ENCODE measurements at places on chromosomes 12 and 14.

DNA sequence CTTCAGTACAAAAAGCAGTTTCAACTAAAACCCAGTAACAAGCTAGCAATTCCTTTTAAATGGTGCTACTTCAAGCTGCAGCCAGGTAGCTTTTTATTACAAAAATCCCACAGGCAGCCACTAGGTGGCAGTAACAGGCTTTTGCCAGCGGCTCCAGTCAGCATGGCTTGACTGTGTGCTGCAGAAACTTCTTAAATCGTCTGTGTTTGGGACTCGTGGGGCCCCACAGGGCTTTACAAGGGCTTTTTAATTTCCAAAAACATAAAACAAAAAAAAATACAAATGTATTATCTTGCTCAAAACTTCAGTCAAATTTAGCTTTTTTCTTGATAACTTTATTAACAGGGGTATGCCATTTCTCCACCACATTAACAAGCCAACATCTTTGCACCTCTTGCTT, 3.6 kb upstream of the CLEC4E start:
- DNase-seq, result peak; percentile 50

DNA sequence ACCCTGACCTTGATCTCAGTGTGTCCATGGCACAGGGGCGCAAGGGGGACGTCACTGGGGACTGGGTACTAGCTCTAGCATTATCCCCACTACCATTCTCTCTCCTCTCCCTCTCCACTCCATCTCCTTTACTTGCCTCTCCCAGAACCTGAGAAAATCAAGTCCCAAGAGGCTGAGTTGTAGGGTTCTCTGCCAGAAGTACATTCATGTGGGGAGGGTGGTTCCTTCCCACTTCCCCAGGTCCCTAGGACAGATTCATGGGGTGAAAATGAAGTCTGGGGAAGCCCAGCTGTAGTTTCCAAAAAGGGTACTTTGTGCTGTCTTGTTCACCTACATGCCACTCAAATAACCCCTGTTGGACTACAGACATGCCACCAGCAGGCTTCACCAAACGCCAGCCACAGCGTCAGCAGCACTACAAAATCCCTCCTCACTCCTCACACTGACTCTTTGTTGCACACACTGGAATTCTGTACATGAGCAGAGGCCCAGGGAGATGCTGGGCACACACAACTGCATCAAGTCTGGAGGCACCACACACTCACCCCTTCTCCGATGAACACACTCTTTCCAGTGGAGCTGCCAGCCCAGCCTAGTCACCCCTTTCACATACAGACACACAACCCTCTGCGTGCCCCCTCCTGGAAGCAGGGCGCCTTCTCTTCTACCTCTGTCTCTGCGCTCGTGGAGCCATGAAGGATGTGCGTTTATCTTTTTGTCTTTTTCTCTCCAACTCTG, 6.9 kb downstream of the RARG start:
- DNase-seq, result no peak

DNA sequence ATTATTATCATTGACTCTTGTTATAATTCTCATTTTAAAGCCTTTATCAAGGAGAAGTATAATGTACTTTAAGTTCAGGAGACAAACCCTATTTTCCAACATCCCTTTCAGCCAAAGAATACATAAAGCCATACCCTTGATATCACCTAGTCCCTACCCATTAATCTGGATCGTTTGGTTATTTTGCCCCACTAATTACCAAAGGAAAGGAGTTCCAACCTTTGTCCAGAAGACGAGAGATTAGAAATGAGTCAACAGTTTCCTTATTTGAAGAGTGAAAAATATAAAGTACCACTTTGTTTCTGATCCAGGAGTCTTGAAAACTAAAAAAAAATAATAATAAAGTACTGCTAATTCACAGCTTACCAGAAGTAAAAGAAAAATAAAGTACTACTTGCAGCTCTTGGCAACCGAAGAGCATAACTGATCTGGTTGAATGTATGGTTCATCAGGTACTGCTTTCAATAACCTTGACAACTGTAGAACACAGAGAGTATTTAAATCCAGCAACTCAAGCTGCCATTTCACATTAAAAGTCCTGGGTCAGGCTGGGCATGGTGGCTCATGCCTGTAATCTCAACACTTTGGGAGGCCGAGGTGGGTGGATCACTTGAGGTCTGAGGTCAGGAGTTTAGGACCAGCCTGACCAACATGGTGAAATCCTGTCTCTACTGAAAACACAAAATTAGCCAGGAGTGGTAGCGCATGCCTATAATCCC, 33.7 kb downstream of the LIMA1 start:
- DNase-seq, result no peak

DNA sequence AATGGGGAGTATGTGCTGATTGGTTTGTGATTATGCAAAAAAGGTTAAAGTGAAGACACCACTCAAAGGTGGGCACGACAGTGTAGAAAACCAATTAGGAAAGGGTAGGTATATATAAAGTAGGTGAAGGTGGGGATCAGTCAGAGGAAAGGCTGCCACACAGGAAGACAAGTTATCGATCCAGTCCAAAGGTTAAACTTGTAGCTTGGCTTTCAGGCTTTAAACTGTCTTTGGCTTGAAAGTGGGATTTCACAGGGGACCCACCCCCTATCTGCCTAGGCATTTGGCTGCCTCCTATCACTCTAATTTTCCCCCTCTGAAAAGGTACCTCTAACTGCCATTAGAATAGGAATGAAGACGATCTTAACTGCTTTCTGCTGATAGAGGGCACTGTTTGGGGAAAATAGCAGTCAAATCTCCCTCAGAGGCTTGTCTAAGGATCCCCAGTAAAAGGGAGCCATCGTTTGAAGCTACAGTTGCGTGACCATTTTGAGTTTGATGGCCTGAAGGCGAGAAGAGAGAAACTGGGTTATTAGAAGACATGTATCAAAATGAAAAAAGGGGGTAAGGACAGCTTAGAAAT, 250.2 kb downstream of the GPHN start:
- DNase-seq, result no peak

- DNase-seq, result no peak
Measured at GRCh38 chr12:71626098-71626497, 37.5 kb downstream of the ZFC3H1 start.

GRCh38 chr12:111405859-111406473, at the start of gene SH2B3:
Gene SH2B3, plus strand, starts transcription at chr12:111405923. Its CDS starts 12,223 bp downstream, at chr12:111418146.
- DNase-seq, result no peak

DNA sequence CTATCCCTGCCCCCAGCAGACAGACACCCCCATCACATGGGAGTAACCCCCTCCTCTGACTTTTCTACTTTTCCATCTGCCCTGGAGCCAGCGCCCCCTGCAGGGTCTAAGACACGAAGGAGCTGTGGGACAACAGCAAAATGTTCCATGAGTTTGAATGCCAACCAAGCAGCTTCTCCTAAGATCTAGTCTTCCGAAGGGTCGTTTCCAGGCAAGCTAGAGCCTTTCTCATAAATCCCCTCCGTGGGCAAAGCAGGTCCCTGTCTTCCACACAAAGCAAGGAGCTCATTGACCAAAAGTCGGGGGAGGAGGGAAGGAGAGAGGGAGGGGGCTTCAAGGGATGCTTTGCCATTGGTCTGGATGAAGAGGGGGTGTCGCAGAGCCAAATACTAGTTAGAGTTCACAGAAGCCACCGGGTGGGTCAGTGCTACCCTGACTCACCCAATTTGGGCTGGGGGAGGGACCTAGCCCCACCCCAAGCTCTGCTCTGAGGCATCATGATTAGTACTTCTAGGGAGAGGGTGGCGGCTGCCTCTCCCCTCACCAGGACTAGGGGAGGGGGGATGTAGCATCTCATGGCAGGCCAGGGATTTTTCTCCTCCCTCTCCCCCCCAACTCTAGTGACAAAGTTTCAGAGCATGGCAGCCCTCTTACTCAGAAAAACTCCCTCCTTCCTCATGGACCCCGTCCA, 1.6 kb downstream of the MSI1 start:
- DNase-seq, result peak; percentile 6

GRCh38 chr12:65894088-65894487, 69.8 kb downstream of the HMGA2 start:
- DNase-seq, result no peak

DNA sequence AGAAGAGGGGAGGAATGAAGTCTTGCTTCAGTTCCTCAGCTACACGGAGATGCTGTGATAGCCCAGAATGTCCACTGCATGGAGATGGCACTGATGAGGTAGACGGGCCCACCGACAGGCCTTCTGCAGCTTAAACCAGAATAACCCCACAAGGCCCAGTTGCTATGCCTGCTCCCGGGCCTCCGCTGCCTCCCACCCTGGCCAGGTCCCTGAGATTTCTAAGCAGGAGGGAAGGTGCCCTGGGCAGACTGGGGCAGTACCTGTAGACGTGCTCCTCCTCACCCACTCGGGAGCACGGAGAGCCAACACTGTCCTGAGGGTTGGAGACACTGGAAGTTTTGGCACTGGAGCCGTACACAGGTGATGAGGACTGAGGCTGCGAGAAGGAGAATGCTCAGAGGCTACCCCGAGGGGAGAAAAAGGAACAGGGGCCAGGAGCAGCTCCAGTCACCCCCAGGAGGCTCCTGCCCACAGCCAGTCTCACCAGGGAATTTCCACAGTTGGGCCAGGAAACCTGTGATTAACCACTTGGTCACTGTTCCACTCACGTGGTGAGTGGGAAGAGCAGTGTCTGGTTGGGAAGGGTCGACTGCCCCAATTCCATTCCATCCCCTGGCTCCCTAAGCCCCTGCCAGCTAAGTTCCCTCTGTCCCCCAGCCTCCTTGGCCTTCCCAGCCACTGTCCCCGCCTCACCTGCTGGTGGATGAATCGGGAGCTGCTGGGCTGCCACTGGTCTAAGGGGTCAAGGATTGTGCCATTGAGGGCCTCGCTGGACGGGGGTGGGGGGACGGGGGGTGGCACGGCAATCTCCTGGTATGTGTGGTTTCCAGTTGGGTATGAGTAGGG, 22.8 kb upstream of the RPLP0 start:
- DNase-seq, result no peak

- DNase-seq, result peak; percentile 95
Measured at GRCh38 chr14:51430633-51431032, 190.6 kb downstream of the TMX1 start.

DNA sequence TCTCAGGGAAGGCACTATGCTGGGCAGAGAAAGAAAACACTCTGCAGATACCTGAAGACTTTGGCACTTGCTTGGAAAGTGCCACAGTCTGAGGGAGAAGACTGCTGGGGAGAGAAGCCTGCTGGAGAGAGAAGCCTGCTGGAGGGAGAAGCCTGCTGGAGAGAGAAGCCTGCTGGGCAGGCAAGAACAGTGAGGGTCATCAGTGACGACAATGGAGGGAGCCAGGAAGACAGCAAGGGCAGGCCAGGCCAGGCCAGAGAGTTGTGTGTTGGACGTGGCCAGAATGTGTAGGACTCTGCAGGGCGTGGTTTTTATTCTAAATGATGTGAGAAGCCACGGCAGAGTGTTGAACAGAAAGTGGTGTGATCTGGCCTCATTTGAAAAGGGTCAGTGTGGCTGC, 185.3 kb upstream of the ABCD2 start:
- no peak for DNase-seq

DNA sequence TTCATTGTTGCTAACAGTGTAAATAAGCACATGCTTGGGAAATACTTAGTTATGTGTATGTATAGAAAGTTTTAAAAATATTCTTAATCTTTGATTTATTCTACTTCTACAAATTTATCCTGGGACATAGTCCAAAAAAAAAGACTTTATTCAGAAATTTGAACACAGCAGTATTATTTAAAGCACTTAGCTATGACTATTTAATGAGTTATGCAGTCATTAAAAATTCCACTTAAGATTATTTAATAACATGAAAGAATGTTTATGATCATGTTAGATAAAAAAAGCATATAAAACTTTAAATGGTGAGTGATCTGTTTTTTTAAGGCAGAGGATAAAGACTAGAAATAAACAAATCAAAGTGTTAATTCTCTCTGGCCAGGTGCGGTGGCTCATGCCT, 78.3 kb downstream of the BAZ1A start:
- no peak for DNase-seq

DNA sequence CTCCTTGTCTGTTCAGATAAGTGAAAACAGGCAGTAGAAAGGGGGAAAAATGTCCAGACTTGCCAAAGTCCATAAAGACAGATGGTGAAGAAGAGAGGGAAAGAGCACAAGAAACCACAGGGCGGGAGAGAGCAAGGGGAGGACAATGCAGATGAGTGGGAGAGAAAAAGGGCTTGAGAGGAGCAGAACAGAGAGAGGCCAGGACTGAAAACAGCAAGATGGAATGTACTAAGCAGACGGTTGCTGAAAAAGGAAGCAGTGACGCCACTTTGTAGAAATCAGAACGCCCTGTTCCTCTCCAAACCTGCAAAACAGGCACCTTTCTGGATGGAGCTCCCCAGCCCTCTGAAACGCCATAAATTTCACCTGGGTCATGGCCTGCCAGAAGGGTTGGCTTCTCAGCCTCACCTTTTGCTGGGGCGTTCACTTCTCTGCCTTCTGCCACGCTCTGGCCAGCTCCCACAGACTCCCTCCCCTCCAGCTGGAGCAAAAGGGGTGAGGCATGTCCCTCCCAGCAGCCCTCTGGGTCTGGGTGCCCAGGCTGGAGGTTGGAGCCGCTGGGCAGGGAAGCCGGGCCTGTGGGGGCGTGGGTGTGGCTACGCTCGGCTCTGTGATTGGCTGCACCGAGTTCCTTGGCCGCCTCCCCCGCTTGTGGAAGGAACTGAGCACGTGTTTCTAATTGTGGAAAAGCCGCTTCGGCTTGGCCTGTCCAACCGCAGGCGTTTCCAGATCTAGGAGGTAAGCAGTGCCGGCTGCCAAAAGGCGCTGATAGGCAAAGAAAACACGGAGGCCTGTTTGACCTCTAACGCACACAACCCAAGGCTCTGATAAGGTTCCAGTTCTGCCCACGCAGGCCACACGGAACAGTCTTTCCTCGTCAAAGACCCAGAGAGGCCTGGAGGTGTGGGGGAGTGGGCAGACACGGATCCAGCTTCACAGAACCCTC, 29.3 kb downstream of the SLC7A8 start:
- peak; percentile 62 for DNase-seq

GRCh38 chr14:58772116-58772515, 134.4 kb downstream of the DACT1 start:
- no peak for DNase-seq

DNA sequence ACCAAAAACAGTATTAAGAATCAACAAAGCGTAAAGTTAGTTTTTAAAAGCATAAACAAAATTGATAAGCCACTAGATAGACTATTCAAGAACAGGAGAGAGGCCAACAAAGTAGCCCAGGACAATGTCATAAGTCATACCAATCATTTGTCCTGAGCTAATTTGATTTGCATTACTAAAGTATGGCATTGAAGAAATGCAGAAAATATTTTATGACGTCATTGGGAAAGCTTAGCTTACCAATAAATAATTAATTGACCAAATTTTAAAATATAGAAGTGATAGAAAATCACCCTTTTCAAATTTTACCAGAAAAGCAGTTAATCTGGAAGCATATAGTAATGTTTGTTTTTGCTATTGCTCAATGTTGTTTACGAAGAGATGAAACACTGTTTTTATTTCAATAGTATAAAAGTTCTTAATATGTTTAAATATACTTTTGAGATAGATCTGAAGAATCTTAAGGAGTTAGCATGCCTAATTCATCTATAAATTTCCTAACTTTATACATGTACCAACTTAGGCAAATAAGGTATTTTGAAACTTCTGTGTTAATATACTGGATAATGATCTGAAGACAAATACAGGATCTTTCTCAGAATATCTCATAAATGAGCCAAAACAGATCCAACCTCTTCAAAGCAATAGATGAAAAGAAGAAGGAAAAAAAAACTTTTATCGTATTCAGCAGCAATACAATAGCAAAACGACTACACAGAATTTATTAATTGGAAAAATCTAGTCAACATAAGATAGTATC, 1118.5 kb downstream of the SLC16A7 start:
- DNase-seq, result no peak

GRCh38 chr14:32637582-32637981, 301.1 kb upstream of the NPAS3 start:
- DNase-seq, result no peak
